Karpas-422 (cell line): ENCODE measurements at places on chromosomes 5 and 9.

GRCh38 chr5:136656811-136657210 lies 291.5 kb upstream of the TRPC7 start:
- H3K27me3 ChIP-seq, result no peaks in the 10 kb centered on the region
- no peaks in the 10 kb centered on the region for H3K36me3 ChIP-seq
- no peak overlapping the region for H3K4me3 ChIP-seq
- H3K27ac ChIP-seq, result no peak overlapping the region
- no peak for DNase-seq
- H3K4me1 ChIP-seq, result no peaks in the 10 kb centered on the region

DNA sequence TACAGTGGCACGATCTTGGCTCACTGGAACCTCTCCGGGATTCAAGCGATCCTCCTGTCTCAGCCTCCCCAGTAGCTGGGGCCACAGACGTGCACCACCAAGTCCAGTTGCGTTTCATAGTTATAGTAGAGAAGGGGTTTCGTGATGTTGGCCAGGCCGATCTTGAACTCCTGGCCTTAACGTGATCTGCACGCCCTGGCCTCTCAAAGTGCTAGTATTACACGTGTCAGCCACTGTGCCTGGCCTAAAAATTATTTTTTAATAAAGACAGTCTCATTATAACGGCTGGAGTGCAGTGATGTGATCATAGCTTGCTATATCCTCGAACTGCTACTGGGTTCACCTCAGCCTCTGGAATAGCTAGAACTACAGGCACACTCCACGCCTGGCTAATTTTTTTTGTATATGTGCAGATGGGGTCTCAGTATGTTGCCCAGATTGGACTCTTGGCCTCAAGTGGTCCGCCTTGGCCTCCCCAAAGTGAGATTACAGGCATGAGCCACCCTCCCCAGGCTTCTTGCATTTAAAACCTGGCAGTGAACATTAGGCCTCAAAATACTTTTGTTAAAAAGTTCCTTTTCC lies 4.4 kb downstream of the NPM1 start:
- no peak overlapping the region for H3K27ac ChIP-seq
- peak; percentile 40 for DNase-seq
- H3K4me1 ChIP-seq, result peaks cover 39% of the 10 kb centered on the region

DNA sequence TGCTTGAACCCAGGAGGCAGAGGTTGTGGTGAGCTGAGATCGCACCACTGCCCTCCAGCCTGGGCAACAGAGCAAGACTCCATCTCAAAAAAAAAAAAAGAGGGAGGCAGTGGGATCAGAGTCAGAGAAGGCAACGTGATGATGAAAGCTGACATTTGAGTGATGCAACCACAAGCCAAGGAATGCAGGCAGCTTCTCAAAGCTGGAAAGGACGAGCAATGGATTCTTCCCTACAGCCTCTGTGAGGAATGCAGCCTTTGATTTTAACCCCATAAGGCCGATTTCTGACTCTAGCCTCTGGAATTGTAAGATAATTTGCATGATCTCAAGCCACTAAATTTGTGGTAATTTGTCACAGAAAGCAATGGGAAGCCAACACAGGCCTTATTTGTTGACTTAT lies 9.8 kb downstream of the TGFBI start:
- no peak for DNase-seq
- H3K36me3 ChIP-seq, result no peaks in the 10 kb centered on the region
- peaks cover 17% of the 10 kb centered on the region for H3K4me1 ChIP-seq
- no peak overlapping the region for H3K4me3 ChIP-seq

DNA sequence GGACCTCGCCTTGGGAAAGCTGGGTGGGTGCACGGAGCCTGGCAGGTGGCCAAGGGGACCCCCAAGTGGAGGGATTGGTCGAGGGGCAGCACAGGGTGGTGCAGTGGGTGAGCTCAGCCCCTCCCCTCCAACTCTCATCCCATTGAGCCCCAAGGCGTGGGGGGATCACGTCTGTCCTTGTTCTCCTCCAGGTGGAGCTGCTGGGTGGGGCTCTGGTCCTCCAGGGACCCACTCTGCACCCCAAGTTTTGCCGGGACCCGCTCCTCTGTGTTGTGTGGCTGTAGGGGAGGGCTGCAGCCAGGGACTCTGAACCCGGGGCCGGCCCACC lies 3.6 kb upstream of the FUT7 start:
- H3K27ac ChIP-seq, result no peak overlapping the region
- no peak for DNase-seq
- no peaks in the 10 kb centered on the region for H3K36me3 ChIP-seq
- no peak overlapping the region for H3K4me3 ChIP-seq

DNA sequence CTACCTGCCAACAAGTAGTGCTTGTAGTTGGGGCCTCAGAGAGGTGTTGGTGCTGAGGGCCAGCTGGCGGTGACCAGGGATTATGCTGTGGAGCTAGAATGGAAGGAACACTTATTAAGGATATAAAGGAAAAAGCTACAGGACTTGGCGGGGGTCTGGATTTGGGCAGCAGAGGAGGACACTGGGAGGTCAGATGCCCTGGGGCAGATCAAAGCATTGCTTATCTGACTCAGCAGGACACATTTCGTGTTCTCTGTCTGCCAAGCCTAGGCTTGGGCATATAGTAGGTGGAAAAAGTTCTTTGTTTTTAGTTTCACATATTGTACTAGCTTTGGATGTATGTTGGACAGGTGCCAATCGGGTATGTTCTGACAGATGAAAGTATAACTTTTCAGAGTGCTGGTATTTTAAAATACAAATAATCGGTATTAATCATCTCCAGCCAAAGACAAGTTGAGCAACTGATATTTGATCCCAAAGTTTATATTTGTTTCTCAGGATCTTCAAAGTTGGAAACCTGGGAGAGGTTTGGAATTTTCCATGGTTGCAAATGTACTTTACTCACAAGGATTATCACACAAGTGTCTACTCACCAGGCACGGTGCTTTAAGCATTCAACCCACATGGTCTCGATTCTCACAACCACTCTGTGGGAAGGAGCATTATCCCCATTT lies 69.4 kb downstream of the IQGAP2 start:
- no peak for DNase-seq
- H3K4me3 ChIP-seq, result no peak overlapping the region
- H3K4me1 ChIP-seq, result no peaks in the 10 kb centered on the region
- H3K27me3 ChIP-seq, result no peaks in the 10 kb centered on the region
- H3K27ac ChIP-seq, result no peak overlapping the region

GRCh38 chr5:145111420-145111819 lies 723.7 kb downstream of the PRELID2 start:
- no peaks in the 10 kb centered on the region for H3K27me3 ChIP-seq
- no peaks in the 10 kb centered on the region for H3K4me1 ChIP-seq
- H3K4me3 ChIP-seq, result no peak overlapping the region
- no peaks in the 10 kb centered on the region for H3K36me3 ChIP-seq
- no peak overlapping the region for H3K27ac ChIP-seq
- DNase-seq, result no peak

DNA sequence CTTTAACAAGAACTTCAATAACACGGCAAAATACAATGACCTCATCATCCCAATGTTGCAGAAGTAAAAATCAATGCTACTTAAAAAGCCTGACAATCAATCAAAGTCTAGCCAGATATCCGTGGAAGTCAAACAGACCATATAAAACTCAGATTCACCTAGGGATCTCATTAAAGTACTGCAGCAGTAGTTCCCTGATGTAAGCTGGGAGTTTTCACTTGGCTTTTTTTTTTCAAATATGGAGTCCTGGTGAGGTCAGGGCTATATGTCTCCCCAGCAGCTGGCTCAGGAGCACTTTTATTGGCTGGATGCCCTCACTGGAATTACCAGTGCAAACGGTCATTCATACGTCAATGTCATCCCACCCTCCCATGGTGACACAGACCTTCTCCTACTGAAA lies 220.6 kb upstream of the SLC30A5 start:
- H3K27ac ChIP-seq, result no peak overlapping the region
- no peaks in the 10 kb centered on the region for H3K27me3 ChIP-seq
- no peak for DNase-seq
- H3K36me3 ChIP-seq, result no peaks in the 10 kb centered on the region

GRCh38 chr5:81856948-81857928 lies 106.3 kb upstream of the SSBP2 start:
- H3K27ac ChIP-seq, result no peak overlapping the region
- peak; percentile 58 for DNase-seq
- H3K36me3 ChIP-seq, result no peaks in the 10 kb centered on the region
- no peaks in the 10 kb centered on the region for H3K27me3 ChIP-seq

DNA sequence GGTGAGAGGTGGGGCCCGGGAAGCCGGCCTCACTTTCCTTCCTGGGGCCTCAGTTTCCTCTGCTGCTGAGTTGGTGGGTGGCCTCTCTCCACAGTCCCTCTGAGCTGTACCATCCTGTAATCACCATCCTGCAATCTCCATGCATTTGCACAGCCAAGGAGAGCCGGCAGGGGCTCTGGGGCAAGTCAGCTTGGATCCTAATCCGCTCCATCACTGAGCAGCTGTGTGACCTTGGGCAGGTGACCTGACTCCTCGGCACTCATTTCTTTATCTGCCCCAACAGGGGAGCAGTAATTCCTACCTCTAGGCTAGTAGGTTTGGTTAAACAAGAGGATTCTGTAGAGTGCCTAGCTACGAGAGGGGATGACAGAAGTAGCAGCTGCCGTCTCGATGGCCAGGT lies 88.2 kb upstream of the ZNF618 start:
- no peaks in the 10 kb centered on the region for H3K4me1 ChIP-seq
- no peak for DNase-seq
- no peaks in the 10 kb centered on the region for H3K36me3 ChIP-seq
- no peak overlapping the region for H3K27ac ChIP-seq
- H3K4me3 ChIP-seq, result no peak overlapping the region

GRCh38 chr5:134794082-134794481 lies 35.5 kb downstream of the DDX46 start:
- H3K27me3 ChIP-seq, result no peaks in the 10 kb centered on the region
- H3K27ac ChIP-seq, result no peak overlapping the region
- DNase-seq, result no peak
- H3K36me3 ChIP-seq, result peaks cover 76% of the 10 kb centered on the region

GRCh38 chr9:806285-807156 lies 35.0 kb upstream of the DMRT1 start:
- peak; percentile 74 for DNase-seq
- no peaks in the 10 kb centered on the region for H3K27me3 ChIP-seq
- H3K4me1 ChIP-seq, result no peaks in the 10 kb centered on the region
- no peak overlapping the region for H3K27ac ChIP-seq
- H3K36me3 ChIP-seq, result no peaks in the 10 kb centered on the region

DNA sequence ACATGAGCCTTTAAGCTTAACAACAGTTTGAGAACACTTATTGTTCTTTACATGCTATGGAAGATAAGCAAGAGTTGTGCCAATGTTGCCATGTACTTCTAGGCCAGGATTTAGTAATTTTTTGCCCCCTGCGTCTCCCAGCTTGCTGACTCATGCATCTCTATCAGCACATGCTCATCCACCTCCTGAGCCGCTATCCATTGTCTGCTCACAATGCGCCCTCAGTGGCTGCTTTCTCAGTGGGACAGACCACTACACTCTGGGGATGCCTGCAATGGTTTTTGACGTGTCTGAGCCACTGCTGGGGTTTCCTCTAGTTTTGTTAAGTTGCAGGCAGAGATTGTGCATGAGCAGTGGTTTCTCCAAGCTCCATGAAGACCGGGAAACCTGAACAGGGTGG lies 50.9 kb upstream of the PHF2 start:
- H3K4me1 ChIP-seq, result no peaks in the 10 kb centered on the region
- no peak for DNase-seq
- no peak overlapping the region for H3K4me3 ChIP-seq

DNA sequence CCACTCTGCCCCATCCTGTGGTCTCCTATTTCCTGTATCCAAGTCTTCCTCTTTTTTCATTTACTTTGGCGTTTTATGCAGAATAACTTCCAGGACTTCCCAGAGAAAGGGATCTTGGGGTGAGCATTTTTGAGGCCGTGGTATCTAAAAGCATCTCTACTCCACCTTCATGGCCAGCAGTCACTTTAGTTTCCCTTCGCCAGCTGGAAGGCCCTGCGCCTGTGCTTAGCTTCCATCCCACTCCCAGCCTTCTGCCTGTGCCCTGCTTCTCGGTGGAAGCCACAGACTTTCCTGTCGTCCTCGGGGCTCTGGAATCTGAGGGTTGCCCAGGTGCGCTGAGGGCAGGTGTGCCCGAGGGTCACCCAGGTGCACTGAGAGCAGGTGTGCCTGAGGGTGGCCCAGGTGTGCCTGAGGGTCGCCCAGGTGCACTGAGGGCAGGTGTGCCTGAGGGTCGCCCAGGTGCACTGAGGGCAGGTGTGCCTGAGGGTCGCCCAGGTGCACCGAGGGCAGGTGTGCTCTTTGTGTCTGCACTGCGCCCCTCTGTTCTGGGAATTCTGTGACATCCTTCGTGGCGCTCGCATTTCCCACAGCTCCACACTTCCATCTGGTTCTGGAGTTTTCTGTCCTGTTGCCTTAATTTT lies 32.4 kb upstream of the LRRC14B start:
- H3K27ac ChIP-seq, result no peak overlapping the region
- no peak overlapping the region for H3K4me3 ChIP-seq
- no peaks in the 10 kb centered on the region for H3K27me3 ChIP-seq
- no peaks in the 10 kb centered on the region for H3K36me3 ChIP-seq

DNA sequence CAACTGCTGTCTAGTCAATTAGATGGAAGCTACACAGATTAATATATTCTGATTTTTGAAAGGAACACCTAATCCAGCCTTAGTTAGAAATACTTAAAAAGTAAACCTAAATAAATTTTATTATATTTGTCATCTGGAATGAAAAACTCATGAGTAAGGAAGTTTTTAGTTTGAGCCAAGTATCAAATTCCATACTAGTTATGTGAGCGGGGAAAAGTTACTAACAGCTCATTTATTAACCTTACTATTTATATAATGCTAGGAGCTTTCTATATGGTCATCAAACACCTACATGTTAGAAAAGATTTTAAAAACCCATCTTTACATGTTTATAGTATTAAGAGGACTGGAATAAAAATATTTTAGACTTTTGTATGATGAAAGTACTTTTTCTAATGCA lies 41.6 kb upstream of the POU5F2 start:
- no peaks in the 10 kb centered on the region for H3K27me3 ChIP-seq
- no peak overlapping the region for H3K4me3 ChIP-seq
- no peak overlapping the region for H3K27ac ChIP-seq
- DNase-seq, result no peak

DNA sequence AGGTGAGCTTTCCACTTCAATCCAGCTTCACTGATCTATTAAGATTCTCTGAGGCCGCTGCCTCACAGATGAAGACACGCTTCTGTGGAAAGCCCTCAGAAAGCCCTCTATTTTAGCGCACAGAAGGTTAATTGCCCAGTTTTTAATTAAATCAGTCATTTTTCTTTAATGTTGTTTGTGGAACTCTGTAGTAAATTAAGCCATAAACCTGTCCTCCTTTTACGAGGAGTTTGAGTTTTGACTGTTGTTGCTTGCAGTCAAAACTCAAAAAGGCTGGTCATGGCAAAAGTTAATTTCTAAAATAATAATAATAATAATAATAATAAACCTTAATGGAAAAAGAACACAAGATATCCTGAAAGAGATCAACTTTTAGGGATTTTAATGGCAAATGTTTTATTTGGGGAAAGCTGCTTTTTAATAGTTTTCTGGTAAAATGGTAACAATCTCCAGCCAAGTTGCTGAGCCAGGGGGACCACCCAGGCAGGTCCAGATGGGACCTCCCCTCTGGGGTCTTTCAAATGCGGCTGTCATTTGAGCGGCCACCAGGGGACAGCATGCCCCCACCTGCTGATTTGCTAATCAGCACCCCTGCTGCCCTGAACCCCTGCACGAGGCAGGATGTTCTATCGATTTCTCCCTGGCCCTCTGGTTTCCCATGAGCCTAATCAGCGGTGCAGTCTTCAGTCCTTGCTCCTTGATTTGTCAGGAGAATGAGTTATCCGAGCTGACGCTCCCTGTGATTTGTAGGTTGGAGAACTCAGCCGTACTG lies 247.2 kb downstream of the FSTL4 start:
- no peaks in the 10 kb centered on the region for H3K36me3 ChIP-seq
- no peak for DNase-seq
- no peaks in the 10 kb centered on the region for H3K4me1 ChIP-seq
- no peaks in the 10 kb centered on the region for H3K27me3 ChIP-seq
- H3K4me3 ChIP-seq, result no peak overlapping the region
- no peak overlapping the region for H3K27ac ChIP-seq
